Pulmonary artery endothelial cell (primary cell): ENCODE measurements at places on chromosomes 3 and 15.

GRCh38 chr3:147881933-147882332, 472.8 kb downstream of the ZIC1 start:
- DNase-seq: no peak

DNA sequence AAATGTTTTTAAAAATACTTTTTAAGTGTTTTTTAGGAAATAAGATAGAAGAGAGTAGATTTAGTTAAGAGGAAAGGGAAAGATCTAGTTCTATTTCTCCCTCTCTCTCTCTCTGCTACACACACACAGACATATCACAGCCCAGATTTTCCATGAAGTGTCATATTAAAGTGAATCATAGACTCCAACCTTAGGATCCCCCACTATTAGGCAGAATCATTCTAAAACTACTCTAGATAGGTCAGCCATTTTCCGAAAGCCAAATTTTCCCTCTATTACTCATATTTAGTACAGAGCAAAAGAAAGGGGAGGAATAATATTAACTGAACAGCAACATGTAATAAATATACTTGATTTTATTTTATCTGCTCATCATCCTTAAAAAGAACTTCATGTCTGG, 45.1 kb upstream of the RSL24D1 start:
- DNase-seq: no peak

DNA sequence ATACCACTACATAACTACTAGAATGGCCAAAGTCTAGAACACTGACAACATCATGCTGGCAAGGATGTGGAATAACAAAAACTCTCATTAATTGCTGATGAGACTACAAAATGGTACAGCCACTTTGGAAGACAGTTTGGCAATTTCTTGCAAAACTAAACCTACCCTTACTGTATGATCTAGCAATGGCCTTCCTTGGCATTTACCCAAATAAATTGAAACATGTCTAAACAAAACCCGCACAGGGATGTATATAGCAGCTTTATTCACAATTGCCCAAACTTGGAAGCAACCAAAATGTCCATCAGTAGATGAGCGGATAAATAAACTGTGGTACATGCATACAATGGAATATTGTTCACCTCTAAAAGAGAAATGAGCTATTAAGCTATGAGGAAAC, 87.9 kb upstream of the SLC24A5 start:
- no peak for DNase-seq

DNA sequence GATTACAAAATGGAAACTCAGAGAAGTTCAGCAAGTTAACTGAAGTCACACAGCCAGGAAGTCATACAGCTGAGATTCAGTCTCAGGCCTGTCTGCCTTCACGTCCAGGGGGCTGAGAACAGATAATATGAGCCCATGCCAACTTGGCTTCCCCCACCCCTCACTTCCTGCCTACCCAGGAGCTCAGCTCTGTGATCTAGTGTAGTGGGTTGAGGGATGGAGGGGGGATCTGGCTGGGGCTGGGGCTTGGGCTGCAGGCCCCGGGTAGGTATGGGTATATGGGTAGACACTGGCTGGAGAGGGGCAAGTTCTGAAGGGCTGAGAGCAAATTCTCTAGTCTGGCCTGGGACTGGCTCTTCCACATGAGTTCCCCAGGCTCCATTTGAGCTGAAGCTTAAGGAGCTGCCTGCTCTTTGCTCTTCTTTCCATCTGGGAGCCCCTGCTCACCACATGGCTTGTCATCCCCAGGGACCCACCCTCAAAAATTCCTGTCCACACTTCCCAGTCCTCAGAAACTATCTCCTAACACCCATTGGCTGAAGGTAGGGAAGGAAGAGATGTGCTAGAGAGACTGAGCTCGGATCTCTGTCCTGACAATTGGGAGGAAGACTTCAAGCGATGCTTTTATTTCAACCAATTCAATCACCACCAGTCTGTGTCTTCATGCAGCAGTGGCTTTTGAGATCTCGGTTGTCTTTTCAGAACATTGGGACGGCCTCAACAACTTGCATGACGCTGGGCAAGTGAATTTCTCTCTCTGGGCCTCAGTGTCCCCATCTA, 2.0 kb downstream of the RASGRF1 start:
- no peak for DNase-seq

DNA sequence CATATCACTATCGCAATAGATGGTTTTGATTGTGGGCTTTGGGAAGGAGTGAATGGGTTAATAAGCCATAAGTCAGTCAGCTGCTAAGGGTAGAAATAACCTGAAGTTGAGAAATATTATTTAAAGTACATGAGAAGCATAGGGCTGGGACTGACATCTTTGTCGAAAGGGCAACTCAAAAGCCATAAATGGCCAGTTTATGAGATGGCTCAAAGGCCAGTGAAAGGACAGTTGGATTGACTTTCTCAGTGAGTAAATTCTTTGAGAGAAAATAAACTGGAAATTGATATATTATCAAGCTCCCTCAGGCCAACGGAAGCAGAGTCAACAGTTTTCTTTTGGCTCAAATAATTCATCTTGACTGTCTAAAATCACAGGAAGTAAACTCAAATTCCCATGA, 419.8 kb downstream of the NSUN3 start:
- DNase-seq: no peak
